ENCODE measurements at places on chromosomes 11 and 22.

DNA sequence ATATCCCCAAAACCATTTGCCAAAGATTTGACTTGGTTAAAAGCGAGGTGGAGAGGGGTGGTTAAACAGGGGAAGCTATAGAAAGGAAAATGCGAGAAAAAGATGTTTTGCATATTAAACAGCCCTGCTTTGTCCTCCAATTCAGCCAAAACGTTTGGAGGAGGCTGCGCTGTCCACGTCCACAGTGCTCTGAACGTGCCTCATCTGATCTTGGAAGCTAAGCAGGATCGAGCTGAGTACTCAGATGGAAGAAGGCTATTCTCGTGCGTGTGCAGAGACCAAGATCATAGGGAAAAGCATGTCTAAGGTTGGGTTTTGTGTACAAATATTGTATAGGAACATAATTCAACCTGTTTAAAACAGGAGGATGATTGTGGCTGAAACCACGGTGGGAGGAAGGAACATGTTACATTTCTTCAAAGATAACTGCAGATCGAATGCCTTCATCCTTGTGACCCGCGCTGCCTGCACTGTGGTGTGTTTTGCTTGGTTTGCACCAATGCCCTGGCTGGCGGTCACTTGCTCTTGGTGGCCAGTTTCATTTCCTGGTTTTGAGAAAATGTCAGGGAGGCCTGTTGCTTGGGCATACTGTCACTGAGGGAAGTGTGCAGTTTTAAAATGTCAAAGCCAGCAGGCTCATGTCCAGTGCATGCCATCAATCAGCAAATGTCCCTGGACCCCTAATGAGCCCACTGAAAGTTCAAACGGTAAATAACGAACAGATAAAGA is 40.4 kb downstream of the FLI1 start:
- DNase-seq, result no peak

DNA sequence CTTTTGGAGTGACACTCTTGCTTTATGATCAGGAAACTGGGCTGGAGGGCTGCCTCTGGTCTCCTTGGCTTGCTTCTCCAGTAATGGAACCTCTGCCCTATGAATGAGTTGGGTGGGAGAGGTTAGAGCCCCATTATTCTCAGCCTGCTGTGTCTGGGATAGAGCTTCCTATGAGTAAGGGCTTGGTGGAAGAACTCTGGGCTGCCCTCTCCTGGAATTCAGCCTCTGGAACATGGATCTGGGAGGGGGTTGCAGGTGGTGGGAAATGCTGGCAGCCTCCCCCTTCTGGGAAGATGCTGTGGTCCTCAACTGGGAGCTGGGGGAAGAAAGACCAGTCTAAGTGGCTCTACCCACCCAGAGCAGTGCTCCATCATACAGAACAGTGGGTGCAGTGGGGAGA is 81.8 kb upstream of the SYN3 start:
- DNase-seq, result no peak

DNA sequence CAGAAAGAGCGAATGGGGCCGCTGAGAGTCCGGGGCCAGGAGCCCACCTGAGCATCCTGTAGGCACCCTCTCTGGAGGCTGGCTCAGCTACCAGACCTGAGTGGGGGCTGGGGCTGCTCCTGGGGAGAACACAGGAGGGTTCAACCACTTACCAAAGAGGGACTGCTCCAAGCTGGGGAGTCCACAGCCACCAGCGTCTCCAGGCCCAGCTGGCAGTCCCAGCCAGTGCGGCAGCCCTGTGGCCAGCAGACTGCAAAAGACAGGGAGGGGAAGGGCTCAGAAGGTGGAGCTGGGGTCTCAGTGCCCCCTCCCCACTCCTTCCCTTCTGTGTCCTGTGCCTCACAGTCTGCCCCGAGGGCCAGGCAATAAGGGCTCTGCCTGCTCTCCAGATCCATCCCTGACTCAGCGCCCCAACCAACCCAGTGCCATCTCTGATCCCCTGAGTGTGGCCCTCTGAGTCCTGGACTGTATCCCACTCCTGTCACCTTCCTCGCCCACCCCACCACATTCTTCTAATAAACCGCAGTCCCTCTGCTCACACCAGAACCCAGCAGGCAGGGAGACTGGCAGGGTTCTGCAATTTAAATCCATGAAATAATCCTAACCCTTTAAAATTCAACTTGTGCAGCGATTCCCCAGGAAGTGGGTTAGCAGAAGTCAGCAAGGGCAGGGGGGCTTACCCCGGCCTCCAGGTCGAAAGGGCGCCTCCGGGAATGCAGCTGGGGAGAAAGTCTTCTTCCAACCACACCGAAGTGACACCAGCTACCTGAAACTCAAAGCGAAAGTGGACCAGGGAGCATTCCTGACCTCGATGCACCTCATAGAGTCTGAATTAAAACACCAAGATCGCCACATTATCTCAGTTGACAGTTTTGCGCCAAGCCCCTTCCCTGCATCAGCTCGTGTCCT is 13.3 kb downstream of the CHST1 start:
- DNase-seq, result no peak

GRCh38 chr11:36306888-36307287 is 10.8 kb downstream of the PRR5L start:
- DNase-seq, result no peak

DNA sequence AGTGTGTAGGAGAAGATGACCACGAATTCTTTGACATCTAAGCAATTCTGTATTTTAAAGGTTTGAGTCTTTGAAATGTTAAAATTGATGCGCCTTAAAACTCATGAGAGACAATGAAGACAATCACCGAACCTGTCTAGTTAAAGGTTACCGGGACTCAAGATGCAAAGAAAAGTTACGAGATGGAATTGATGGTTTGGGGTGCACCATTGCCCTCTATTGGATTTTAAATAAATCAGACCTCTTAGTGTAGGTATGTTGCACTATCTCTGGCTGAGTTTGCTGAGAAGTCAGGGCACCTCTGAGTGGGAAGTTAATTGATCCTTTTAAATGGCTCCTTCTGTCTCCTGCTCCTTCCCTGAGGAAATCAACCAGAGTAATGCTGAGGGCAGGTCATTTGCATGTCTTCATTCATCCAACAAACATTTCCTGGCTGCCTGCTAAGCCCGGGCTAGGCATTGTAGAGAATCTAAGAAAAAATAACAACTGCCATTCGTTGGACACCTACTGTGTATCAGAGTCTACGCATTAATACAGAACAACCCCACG is 19.4 kb upstream of the TMA7B start:
- DNase-seq, result no peak

DNA sequence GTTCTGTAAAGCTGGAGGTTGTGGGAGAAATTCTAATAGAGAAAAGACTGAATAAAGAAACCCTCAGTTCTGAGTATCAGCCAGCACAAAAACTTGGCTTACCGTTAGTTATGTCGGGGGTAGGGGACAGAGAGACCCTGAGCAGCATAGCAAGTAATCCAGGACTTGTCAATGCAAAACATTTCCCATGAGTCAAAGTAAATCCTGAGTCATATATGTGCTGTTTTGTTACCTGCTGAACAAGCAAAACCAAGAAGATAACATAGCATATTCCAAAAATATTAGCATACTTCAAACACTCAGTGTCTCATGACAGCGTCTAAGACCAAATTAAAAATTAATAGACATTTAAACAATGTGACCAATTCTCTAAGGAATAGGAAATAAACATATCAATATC is 75.1 kb upstream of the LUZP2 start:
- no peak for DNase-seq

- no peak for DNase-seq
Measured at GRCh38 chr11:35785287-35786167, 123.0 kb downstream of the TRIM44 start.

Measured in activated CD4-positive, CD25-positive, alpha-beta regulatory T cell (primary cell).